Fibroblast of lung (primary cell): ENCODE measurements at places on chromosomes 13 and 19.

GRCh38 chr19:48271531-48272151 is 1.8 kb downstream of the ZNF114 start:
- peak; percentile 57 for DNase-seq

DNA sequence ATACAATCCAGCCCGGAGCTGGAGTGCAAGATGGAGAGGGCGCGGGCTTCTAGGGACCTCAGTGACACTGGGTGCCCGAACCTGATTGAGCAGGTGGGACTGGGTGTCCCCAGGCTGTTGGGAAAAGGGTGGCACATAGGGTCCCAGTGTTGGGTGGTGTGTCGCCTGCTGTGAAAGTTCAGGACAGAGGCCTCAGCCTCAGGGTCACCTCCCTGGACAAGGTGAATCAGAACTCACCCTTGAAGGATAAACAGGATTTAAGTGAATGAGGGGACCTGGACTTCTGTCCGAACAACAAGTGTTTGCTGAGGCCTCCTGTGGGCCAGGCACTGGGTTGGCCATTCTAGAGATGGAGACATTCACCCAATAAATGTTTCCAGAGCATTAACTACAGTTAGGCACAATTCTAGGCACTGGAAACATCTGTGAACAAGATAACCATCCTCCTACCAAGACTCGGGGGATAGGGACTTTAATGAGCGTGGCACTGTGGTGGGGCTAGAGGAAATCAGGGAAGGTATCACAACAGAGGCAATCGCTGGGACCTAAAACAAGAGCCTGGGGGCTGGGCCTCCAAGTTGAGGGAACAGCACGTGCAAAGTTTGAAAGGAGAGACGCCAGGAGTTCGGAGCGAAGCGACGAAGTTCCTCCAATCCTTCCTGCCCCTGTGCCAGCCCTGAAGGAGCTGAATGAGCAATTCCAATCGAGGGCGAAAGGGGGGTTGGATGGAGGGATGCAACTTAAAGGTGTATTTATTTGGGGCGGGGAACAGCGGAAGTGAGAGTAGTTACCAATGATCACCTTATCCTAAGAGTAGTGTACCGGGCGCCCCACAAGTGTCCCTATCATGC is 921 bp upstream of the POLD1 start:
- no peak for DNase-seq

- DNase-seq, result no peak
These were observed 440.0 kb downstream of the ZNF536 start for GRCh38 chr19:30812099-30812678.

- DNase-seq, result no peak
These were observed 93.1 kb upstream of the VSTM2B start for GRCh38 chr19:29432677-29433076.

- peak; percentile 50 for DNase-seq
These were observed 16.2 kb downstream of the COL4A2 start for GRCh38 chr13:110323172-110323891.

- DNase-seq, result peak; percentile 8
These were observed 10.3 kb upstream of the DACH1 start for GRCh38 chr13:71877256-71877653.

DNA sequence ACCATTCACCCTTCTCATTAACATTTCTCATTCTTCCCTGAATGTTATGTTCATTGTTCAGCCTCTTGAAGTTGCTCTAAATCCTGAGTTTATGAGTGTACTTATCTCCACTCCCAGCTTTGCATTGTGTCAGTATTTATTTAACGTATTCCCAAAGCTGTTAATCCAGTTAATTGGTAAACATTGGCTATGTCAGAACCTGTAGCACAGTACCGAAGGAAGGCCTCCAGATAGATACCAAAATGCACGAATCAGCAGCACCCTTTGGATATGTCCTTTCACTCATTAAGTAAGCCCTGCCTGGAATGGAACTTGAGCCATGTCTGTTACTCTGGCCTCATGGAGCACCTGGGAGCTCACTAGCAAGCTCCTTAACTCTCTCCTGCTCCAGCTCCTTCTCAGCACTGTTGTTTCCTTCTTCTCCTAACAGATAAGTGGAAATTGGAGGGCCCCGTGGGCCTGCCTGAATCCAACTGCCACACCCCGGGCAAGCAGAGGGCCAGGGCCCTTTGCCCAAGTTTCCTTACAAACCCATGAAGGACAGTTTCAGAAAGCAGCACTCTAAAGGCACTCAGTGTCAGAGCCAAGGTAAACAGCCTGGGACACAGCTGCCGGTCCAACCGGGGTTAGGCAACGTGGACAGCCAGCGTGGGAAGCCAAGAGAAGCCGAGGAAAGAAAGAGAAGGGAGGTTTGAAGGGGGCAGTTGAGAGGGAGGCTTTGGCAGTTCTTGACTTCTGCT is 155.0 kb upstream of the SERP2 start:
- DNase-seq, result peak; percentile 74

DNA sequence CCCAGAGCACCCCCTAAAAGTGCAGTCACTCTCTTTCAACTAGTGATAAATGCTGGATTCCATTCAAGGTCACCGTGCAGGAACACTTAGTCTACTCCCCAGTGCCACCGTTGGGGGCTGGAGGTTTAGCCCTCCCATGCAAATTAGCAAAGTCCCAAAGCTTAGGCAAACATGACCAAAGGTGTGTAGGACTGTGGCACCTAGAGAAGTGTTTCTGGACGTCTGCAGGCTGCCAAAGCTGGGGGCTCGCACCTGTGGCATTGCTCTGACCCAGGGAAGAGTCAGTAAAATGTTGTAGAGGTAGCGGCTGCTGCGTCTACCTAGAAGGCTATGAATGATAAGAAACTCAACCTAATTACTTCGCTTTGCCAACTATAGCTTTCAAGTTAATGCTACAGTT is 13.9 kb downstream of the COL4A1 start:
- DNase-seq, result no peak

DNA sequence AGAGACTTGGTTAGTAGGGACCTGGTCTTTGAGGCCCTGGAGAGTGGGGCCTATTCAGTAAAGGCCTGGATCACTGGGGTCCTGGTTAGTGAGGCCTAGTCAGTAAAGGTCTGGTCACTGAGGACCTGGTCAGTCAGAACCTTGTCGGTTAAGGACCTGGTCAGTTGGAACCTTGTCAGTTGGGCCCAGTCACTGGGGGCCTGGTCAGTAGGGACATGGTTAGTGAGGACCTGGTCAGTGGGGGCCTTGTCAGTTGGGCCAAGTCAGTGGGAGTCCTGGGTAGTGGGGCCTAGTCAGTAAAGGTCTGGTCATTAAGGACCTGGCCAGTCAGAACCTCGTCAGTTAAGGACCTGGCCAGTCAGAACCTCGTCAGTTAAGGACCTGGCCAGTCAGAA is 43.2 kb upstream of the TPM4 start:
- no peak for DNase-seq

DNA sequence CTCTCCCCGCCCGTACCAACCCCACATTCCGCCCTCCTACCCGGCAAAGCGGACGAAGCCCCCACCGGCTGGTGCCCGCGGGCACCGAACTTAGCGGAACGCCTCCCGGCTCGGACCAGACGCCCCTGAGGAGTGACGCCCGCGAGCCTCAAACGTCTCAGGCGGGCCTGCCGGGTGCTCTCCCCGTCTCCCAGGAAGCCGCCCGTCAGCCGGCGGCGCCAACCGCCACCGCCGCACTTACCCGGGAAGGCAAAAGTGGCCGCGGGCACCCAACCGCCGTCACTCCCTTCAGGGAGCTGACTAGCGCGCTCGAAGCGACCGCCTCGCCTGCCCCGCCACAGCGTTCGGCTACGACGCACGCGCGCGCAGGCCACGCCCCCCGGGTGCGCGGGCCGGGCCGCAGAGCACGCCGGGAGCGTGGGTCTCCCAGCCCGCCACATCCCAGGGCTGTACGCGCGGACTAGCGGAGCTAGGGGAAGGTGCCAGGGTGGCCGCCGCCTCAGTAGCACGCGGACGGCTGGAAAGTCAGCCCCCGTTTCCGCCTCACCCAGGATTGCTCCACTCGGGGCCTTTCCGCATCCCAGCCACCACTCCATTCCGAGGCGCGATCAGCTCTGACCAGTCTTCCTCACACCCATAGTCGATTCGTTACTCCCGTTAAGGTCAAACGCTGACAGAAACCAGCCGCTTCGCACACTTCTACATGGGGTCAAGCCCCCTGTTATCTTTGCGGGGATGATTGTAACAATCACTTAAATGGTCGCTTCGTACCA is at the start of gene TEX30:
TEX30 (minus strand) TSS at position 346 of the 773 bp plus-strand sequence. CDS start 3,760 bp downstream, outside the sequence.
- peak; percentile 80 for DNase-seq

- peak; percentile 82 for DNase-seq
These were observed 39.5 kb upstream of the RPL21 start for GRCh38 chr13:27211771-27212364.

- DNase-seq, result no peak
These were observed 110.1 kb downstream of the GPC6 start for GRCh38 chr13:93336728-93337127.

DNA sequence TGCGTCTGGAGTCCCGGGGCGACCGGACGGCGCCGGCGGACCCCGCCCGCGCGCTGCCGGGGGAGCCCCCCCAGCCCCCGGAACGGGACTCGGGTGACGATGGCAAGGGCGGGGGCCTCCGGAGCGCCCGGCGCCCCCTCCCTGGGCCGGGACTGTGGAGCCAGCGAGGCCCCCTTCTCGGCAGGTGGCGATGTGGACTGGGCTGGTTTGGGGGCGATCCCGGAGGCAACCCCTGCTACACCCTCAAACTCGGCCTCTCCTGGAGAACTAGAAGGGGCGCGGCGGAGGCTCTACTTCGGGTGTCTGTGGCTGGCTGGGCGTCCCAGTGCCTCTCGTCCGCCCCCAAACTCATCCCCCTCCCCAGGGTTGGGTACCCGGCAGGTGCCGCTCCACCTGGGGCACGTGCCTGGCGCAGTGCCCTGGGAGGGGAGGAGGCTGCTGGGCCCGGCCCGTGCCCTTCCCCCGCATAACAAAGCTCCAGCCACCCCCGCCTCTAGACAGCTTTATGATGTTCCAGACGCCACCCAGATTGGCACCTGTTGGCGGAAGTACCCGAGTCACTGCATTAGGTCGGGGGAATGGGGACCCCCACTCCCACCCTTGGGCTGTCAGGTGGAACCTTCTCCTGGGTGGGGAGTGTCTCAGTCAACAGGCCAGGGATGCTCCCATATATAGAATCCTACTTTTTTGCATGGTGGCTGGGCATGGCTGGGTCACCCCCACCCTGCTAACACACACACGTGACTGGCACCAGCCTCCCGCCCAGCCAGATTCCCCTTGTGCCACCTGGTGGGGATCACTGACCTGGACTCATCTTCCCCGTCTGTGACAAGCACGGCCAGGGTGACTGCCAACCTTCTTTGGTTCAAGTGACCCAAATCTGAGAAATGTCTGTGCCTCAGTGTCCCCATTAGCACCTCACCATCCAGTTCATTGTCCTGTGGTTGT is 722 bp downstream of the PKN1 start:
- no peak for DNase-seq

DNA sequence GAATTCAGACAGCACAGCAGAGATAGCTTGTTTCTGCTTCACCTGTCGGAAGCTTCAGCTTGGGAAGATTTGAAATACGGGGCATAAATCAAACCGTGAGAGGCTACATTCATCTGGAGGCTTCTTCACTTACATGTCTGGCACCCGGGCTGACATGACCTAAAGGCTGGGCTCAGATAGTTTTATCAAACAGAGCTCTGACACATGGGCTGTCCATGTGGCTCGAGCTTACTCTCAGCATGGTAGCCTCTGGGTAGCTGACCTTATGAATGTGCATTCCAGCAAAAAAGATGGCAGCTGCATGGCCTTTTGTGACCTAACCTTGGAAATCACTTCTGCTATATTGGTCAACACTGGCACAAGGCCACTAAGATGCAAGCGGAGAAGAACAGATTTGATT is 414.5 kb downstream of the NDFIP2 start:
- DNase-seq, result no peak

DNA sequence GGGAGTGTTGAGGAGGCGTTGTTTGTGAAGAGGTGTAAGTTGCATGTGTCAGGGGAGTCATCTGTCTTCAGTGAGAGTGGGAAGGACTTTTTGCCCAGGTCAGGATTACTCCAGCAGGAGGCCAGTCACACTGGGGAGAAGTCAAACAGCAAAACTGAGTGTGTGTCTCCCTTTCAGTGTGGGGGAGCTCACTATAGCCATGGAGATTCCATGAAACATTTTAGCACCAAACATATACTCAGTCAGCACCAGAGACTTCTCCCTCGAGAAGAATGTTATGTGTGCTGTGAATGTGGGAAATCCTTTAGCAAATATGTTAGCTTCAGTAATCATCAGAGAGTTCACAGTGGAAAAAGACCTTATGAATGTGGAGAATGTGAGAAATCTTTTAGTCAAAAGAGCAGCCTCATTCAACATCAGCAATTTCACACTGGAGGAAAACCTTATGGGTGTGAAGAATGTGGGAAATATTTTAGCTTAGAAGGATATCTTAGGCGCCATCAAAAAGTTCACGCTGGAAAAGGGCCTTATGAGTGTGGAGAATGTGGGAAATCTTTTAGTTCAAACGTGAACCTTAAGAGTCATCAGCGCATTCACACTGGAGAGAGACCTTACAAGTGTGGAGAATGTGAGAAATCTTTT is 8.4 kb upstream of the ZNF587 start:
- DNase-seq, result no peak

- peak; percentile 67 for DNase-seq
These were observed 4.7 kb downstream of the LENG1 start for GRCh38 chr19:54154603-54155345.

GRCh38 chr19:43634506-43634871 is 5.2 kb downstream of the CADM4 start:
- no peak for DNase-seq

GRCh38 chr13:100156788-100157187 is 67.9 kb downstream of the PCCA start:
- DNase-seq, result no peak

DNA sequence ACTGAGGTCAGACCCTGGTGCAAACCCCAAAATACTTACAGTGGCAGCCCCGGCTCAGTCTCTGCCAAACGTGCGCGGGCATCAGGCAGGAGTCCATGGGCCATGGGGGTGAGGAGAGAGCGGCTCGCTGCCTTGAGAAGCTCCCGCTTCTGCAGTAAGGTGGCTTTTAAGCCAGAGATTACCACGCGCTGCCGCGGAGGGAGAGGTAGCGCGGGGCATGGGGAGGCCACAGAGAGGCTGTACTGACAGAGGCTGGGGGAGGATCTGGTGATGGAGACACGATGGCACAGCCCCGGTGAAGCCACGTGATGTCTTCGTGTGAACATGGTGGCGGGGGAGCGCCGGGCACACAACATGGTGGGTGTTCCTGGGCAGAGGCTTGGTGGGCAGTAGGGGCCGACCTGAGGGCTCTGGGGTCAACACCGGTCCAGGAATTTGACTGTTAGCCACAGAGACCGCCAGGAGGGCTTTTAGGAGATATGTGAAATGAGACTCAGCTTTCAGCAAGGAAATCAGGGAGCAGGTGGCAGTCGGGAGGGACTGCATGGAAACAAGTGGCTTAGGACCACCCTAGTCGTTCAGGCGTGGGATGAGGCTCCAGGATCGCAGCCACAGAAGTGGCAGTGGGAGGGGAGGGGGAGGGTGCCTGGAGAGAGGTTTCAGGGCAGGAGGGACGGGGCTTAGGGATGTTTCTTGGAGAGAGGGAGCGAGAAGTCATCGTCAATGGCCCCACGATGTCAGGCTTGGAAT is 24.1 kb downstream of the MCF2L start:
- no peak for DNase-seq

GRCh38 chr13:44439452-44440024 is 65.9 kb downstream of the SERP2 start:
- no peak for DNase-seq
